ENCODE measurements at places on chromosomes 6 and 20.

DNA sequence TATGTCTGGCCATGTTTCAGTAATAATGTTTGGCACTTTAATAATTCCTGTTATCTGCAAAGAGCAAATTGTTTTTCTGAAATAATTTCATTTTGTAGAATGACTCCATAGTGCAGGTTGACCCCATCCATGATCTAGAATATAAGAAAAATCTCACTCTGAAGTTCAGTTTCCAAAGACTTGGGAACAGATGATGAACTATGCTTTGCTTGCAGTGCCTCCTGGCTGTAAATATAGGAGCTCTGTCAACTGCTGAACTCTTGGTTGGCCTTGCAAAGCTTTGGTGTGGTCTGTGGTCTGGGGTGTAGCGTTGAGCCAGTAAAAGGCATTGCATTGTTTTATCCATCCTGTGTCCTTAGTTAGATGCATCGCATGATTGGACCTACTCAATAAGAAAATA is 104.0 kb downstream of the PLCB4 start:
- H3K36me3 ChIP-seq: no peaks in the 10 kb centered on the region
- no peaks in the 10 kb centered on the region for H3K4me1 ChIP-seq
- H3K27ac ChIP-seq: no peak overlapping the region

DNA sequence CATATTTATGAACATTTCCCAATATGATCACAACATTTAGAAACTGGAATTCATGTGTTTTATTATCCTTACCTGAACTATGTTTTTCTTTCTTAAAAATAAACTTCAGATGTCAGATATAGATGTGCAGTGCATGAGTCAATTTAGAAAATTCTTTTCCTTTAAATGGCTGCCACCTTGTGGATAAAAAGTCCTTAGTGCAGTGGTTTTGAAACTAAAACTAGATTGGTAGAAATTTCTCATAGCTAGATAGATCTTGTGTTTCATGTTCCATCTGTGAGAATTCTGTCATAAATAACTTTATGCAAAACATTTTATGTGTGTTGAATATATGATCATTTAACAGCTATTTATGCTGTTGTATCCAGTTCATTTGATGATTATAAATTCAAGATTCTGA is 134.9 kb downstream of the KLHL32 start:
- peaks cover under 1% of the 10 kb centered on the region for H3K4me1 ChIP-seq
- H3K4me3 ChIP-seq: no peak overlapping the region
- no peak for DNase-seq
- no peaks in the 10 kb centered on the region for H3K27me3 ChIP-seq
- H3K36me3 ChIP-seq: no peaks in the 10 kb centered on the region
- no peak overlapping the region for H3K27ac ChIP-seq

DNA sequence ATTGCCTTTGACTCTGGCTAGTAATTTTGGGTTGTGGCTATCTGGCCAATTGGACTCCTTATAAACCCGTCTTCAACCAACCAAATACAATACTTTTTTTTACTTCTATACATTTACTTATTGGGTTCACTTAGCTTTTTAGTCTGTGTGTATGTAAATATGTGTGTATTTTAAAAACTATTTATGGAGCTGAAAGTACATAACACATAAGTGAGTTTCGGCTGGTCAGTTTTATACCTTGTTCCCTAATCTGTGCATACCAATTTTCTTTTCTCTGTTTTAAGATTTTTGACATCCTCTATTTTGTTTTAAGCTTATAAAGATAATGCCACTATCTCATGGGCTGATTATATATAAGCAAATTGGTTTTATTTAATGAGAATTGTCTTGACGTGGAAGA is 129.5 kb downstream of the LRRC1 start:
- no peak for DNase-seq
- no peak overlapping the region for H3K27ac ChIP-seq
- H3K4me1 ChIP-seq: peaks cover 6% of the 10 kb centered on the region
- peaks cover 6% of the 10 kb centered on the region for H3K36me3 ChIP-seq
- H3K27me3 ChIP-seq: no peaks in the 10 kb centered on the region

- no peak for DNase-seq
- H3K4me3 ChIP-seq: no peak overlapping the region
Observed at GRCh38 chr6:101486124-101486523, 92.6 kb downstream of the GRIK2 start.

DNA sequence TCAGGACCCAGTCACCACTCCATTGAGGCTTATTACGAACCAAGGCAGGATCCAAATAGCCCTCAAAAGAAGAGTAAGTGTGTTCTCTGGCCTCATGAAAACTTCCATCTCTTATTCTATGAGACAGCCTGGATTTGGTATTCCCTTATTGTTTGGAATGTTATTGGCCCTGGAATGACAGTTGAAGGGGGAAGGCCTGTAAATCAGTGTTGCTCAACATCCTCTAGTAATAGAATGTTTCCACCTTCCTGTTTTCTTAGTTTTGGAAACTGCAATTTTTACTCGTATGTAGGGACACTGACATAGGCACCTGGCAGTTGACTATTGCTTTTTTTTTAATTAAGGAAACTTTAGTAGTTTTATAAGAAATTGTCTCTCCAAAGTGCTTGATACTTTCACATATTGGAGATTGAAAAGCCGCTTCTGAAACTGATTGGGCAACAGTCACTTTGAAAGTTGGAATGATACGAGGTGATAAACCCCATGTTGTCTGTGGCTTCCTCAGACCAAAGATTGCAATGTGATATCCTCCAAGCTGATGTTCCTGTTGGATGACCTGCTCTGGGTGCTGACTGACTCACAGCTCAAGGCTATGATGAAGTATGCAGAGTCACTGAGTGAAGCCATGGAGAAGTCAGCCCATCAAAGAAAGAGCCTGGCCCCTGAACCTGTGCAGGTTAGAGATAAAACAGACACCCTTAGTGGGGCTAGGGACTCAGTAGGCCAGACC is 43.1 kb downstream of the BLTP3A start:
- peaks cover 2% of the 10 kb centered on the region for H3K36me3 ChIP-seq
- H3K27ac ChIP-seq: peak overlapping the region; percentile 59

DNA sequence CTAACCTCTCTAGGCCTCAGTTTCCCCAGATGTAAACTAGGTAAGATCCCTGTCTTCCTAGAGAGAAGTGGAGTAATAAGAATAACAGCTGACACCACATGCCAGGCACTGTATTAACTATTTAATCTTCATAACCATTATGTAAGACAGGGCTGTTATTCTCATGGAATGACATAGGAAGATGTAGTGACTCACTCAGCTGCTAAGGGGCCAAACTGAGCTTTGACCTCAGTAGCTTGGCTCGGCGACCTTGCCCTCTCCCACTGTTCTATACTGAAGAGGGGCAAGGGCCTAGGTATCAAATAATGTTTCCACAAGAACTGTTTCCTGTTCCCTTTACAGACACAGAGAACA is 2.9 kb upstream of the MDGA1 start:
- peaks cover 53% of the 10 kb centered on the region for H3K27me3 ChIP-seq
- H3K4me3 ChIP-seq: no peak overlapping the region
- H3K36me3 ChIP-seq: no peaks in the 10 kb centered on the region
- peaks cover 19% of the 10 kb centered on the region for H3K4me1 ChIP-seq
- DNase-seq: no peak

DNA sequence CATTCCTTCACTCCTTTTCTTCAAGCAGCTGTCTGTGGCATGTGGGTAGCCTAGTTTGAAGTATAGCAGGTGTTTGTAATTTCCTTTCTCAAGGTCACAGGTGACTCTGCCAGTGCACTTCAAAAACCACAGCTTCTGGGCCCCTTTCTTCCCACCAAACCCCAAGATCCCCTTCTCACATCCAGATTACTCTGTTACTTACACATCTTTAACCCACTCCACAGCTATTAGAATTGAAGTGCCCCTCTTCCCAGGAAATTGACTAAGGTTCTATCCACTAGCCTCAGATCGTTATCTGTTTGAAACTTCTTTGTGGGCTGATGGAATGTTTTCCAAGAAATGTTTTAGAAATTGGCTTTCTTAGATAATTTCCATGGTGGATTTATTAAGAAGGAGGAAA is 150.8 kb downstream of the AHI1 start:
- H3K4me3 ChIP-seq: no peak overlapping the region
- no peaks in the 10 kb centered on the region for H3K4me1 ChIP-seq
- H3K36me3 ChIP-seq: no peaks in the 10 kb centered on the region
- H3K27ac ChIP-seq: no peak overlapping the region
- no peak for DNase-seq
- H3K27me3 ChIP-seq: no peaks in the 10 kb centered on the region
